ENCODE measurements at places on chromosomes 1 and 21.

GRCh38 chr1:201639391-201639790 is 100.5 kb downstream of the NAV1 start:
- no peak for DNase-seq

DNA sequence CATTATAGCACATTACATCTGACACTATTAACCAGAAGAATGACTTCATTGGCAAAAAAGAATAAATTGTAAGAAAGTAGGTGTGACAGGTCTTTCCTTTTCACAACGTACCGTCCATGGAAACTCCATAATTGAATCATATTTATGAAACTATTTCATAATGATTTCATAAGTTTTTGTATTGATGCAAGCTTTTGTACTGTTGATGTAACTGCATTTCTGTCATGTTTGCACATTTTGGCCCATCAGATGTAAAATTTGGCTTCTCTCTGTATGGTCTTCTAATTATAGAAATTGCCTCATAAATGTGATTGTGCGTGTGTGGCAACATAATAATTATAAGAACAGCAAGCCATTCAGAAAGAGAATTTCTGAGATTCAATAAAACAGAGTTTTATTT is 180.7 kb upstream of the ZNHIT6 start:
- DNase-seq = no peak

DNA sequence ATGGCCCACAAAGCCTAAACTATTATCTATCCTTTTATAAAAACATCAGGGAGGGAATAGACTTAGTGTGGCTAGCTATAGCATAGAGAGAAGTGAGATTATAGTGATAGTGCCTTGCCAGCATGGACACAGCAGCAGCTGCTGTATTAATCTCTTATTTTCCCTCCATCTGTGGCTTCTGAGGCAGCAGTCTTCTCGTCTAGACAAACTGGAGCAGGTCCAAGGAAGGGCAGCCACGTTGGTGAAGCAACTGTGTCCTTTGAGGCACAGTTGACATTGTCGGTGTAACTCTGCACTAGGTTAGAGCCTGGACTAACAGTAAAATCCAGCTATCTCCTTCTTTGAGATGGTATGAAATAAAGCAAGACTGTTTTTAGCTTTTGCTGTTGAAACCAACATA is 131.3 kb downstream of the CACHD1 start:
- DNase-seq = no peak

- no peak for DNase-seq
These were observed 43.2 kb downstream of the CAPN8 start for GRCh38 chr1:223622132-223622842.

DNA sequence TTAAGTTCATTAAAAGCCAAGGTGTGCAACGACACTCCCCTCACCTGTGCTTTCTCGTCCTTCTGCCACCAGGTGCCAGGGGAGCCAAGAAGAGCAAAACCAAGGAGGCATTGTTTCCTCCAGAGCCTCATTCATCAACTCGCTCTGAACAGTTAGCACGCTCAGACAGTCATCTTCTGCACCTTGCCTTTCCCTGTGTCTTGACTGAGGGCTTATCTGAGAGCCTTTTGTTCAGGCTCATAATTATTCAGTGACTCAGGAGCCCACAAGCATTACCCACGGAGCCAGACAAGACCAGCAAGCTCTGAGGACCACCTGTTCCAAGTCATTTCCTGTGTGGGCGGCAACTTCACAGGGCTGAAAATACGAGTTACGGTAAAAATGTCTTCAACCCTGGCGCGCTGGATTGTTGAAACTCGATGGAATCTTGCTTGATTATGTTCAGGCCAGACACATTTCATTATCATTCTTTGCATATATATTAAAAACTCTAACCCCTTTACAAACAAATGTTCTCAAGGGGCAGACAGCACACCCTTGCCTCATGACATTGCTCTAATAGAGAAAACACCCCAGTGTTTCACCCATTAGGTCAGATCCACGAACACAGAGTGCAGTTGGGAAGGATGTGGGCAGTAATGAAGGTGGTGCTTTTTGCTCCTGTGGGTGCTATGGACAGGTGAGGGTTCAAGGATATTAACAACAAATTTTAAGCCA is 89.7 kb upstream of the RUNX1 start:
- no peak for DNase-seq

- no peak for DNase-seq
These were observed 3.6 kb downstream of the GPR52 start for GRCh38 chr1:174451408-174451807.

GRCh38 chr1:150549496-150550221 is 451 bp downstream of the ADAMTSL4 start:
- no peak for DNase-seq

GRCh38 chr1:84642774-84643173 is 47.5 kb downstream of the SSX2IP start:
- DNase-seq = no peak

DNA sequence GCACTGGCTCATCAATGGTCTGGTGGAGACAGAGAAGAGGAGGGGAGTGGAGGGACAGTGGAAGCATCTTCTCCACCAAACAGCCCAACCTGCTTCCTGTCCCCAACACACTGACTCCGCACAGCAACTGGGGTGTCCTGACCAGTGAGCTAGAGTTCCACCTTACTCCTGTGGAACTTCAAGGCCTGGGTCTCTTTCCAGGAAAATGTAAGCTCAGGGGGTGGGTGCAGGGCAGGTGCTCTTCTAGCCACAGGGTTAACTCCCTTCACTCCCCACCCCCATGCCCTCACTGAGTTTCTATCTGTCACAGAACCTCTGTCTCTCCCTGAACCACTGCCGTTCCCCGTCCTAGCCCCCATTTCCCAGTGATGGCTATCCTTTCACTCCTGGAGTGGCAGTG is 876 bp downstream of the MOB3C start:
- no peak for DNase-seq

- DNase-seq = no peak
These were observed 64.6 kb downstream of the UBIAD1 start for GRCh38 chr1:11337580-11338073.

DNA sequence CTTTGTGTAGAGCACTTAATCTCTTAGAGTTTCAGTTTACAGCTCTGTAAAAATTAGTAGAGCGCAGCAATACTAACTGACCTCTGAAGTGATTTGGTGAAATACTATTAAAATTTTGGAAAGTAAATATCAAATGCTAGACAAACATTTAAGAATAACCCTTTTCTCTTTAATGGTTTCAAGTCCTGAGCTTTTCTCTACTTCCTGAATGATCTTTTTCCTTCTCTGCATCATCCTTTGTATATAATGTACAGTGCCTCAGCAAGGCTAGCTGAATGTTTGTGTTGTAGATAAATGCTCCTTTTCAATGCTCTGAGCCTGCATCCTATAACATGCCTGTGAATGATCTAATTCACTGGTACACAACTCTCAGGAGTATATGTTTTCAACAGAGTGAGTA is 272.9 kb downstream of the ADGRL2 start:
- DNase-seq = no peak

DNA sequence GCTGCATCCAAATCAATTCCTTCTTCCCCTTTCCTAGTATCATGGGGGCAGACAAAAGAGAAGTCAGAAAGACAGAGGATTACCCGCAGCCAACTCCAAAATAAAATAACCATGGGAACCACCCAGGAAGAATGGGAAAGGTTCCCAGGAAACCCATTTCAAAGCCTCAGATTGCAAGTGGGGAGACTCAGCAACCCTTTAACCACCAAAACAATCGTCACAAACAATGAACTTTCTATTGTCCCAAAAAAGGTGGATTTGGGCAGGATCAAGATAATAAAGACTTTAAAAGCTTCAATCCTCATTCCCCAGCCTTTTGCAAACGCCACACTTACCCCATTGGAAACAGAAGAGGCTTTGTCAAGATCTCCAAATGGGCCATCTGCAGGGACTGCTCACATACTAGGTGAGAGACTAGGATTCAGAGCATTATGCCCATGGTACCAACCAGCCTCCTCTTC is 5.1 kb downstream of the TIAM1 start:
- DNase-seq = no peak

- DNase-seq = no peak
These were observed 15.3 kb upstream of the GBP5 start for GRCh38 chr1:89288051-89288340.

GRCh38 chr1:31912839-31913239 is 25.3 kb downstream of the PTP4A2 start:
- no peak for DNase-seq

- peak; percentile 47 for DNase-seq
These were observed 3.9 kb downstream of the RNF220 start for GRCh38 chr1:44408632-44409602.

DNA sequence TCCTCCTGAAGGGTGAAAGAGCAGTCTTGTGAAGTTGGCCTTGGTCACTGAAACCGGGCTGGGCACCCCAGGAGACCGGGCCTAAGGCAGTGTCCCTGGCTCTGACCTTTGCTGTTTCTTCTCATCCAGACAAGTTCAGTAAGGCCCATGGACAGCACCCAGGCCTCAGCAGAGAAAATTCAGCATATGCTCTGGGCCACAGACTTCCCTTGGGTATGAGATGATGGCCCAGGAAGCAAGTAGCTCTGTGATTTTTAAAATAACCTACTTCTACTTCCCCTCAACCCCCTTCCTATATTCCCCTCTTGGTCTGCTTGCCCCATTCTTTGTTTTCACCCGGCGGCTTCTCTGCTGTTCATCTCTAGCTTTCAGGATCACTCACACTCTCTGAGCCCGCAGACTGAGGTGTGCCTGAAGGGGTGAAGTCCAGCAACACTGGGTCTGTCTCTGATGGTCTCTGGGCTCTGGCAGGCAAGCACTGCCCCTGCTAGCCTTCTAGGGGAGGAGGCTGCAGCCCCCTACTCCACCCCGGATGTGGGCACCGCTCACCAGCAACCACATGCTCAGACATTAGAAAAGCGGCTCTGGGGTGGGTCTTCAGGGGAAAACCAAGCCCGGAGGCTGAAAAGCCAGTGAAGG is 2.9 kb upstream of the GPR25 start:
- DNase-seq = no peak

DNA sequence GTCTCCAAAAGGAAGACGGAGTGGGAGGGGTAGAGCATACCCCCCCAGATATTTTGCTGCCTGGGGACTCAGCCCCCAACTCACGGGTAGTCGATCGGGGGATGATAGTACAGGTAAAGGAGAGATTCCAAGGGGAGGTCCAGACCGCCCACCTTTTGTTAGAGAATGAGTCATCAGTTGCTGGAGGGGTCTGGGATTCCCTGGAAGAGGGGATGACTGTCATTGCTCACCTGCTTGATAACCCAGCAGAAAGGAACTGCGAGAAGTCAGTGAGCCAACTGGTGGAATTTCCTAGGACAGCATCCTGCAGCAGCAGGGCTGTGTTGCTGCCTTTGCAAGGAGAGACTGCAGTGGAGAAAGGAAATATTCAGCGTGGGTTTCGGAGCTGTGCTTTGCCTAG is 64.4 kb downstream of the MACF1 start:
- peak; percentile 28 for DNase-seq

DNA sequence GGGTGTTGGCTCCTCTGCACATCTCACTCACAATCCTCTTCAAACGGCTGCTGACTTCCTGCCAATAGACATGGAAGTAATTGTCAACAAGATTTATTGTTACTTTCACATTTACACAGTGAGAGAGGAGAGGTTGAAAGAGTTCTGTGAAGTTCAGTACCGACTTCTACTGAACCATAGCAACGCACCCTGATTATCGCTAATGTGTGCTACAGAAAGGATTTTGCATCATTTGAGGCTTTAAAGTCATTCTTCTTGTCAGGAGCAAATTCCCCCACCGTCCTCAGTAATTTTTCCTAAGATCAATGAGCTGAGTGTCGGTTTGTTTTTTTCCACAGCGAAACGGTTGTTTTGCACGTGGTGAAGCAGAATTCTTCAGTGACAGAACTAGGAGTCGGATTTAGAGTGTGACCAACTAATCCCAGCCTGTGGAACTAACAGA is 361.0 kb downstream of the ADGRL2 start:
- DNase-seq = no peak

GRCh38 chr1:15400627-15401026 is 9.1 kb upstream of the EFHD2 start:
- DNase-seq = no peak

- peak; percentile 3 for DNase-seq
These were observed 134.7 kb upstream of the VANGL1 start for GRCh38 chr1:115506924-115507589.

- DNase-seq = no peak
These were observed 4.4 kb downstream of the SUCO start for GRCh38 chr1:172537366-172537765.

DNA sequence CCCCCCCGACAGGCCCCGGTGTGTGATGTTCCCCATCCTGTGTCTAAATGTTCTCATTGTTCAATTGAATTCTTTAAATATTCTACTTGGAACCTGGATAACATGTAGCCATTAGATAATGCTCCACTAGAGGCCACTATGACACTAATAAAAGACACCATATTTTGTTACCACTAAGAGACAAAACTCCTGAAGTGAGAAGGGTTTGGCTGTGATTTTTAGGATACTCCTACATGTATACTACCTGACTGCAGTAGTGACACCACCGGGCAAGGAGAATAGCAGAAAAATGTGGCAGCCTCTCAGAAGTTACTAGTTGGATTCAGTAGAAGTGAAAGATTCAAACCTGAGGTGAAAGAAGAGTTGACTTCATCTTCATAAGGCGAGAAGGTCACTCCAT is 36.0 kb downstream of the F5 start:
- peak; percentile 30 for DNase-seq

- DNase-seq = no peak
These were observed 64.8 kb downstream of the PIK3R3 start for GRCh38 chr1:46067652-46068051.

DNA sequence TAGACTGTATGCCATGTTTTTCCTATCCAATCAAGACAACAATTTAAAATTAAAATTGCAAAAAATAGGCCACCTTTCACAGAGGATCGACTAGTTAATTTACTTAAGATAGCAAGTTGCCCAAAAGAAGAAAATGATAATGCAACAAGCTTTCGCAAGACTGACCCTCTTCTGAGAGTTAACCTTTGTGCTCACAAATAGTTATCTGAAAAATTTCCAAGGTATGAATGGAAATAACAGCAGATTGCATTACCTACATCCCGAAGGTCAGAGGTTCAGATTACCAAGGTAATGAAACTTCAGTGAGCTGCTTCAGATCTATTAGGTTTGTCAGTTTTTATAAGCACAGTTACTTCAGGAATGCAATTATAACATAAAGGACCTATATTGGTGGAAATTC is 298.0 kb downstream of the KCTD3 start:
- DNase-seq = no peak

DNA sequence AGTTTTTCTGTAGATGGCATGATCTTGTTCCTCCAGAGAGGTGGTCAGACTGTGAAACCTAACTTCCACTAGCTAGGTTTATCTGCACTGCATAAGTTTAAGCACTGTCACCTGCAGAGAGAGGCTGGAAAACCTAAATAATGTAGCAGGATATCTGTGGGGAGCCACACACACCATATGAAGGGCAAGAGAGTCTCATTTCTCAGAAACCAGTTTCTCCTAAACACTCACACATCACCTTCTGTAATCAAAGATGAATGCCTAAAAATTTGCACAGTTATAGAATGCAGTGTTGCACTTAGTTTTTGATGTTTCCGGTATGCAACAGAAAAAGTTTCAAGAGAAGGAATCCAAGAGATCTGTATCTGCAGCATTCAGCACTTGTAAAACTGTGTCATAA is 654.6 kb downstream of the ADGRL2 start:
- no peak for DNase-seq

DNA sequence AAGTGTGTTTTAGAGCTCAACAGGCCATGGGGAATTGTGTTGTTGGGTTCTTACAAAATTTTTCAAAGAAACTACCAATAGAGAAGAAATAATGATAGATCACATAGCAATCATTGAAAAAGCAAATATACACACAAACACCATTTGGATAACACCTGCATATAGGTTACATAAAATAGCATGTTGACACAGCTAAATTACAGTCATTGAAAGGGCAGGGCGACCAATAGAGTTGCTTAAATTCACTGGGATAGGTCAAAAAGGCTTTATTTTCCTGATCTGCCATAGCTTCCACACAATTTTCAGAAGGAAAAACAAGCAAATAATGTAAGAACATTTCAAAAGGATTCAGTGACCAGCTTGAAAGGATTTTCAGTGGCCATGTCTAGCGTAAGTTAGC is 57.9 kb upstream of the FGGY start:
- no peak for DNase-seq
